Stimulated activated CD8-positive, alpha-beta memory T cell treated with anti-CD3 and anti-CD28 coated beads, Interleukin-15, amount 100 ng/mL, for 4 hours (primary cell): ENCODE measurements at places on chromosomes 2 and 18.

DNA sequence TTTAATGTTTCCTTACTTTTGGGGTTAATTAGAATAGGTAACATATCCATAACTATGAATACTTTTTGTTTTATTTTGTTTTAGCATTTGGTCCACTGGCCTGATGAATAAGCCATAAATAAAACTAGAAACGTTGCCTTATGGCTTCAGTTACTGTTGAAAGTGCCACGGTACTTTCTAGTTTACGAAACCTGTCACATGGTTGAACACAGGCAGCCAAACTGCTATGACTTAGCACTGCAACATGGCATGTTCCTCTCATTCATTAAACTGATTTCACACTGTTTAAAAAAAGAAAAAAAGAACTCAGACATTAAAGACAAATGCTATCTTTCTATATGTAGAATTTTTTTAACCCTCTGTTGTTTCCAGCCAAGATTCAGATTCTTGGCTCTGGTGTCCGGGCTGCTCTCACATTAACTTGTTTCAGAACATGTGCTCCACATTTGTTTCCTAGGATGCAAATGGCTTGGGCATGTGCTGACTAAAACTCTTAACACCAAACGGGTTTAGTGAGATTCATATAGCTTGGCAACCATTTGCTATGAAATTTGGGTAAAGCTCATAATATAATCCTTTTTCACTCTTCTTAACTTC is 323.9 kb upstream of the RND3 start:
- DNase-seq: no peak

DNA sequence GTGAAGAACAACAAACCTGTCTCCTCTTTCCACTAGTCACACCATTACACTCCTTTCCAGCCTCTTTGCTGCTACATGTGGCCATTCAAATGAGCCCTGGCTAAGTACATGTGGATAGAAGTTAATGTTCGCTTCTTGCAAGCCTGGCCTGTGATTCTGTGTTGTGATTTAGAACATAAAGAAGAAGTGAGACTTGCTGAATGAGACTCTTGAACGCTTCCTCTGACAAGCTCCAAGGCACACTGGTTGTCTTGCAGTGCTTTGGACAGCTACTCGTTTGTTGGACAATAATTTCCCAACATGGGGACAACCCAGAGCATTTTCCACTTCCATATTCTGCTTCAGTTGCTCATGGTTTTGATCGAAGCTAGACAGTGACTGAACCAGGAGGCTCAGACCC is 57.3 kb downstream of the CCDC74A start:
- no peak for DNase-seq

GRCh38 chr2:9347411-9347881 is 75.9 kb downstream of the ITGB1BP1 start:
- no peak for DNase-seq

DNA sequence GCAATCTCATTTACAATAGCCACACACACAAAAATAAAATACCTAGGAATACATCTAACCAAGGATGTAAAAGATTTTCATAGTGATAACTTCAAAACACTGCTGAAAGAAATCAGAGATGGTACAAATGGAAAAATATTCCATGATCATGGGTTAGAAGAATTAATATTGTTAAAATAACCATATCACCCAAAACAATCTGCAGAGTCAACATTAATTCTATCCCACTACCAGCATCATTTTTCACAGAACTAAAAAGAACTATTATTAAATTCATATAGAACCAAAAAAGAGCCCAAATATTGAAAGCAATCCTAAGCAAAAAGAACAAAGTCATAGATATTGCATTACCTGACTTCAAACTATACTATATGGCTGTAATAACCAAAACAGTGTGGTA is 50.4 kb downstream of the ZNF385B start:
- no peak for DNase-seq

DNA sequence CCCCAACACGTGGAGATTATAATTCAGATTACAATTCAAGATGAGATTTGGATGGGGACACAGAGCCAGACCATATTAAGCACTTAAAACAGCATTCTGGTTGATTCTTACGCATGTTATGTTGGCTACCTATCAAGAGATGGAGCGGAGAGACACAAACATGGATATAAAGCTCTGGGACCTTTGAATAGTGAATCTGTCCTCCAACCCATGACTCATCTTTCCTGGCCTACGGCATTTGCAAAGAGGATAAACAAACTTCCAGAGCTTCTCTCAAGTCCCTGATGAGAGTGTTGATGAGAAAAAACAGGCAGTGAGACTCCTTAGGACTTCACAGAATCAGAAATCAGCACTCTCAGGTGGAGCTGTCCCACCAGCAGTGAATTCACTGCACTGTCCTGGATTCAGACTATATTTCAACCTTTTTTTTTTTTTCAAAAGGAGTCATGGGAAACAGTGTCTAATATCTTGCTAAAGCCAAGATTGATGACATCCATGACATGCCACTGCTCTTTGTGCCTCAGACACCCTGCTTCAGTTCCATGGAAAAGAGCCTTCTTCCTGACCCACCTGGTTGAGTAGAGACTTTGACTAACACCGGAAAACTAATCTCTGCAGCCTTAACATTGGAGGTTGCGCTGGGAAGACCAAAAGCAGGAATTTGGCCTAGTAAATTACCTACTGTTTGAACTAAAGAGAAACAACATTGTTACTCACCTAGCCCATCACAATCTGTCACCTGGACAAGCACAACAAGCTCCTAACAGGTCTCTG is 62.1 kb upstream of the NPAS2 start:
- no peak for DNase-seq

DNA sequence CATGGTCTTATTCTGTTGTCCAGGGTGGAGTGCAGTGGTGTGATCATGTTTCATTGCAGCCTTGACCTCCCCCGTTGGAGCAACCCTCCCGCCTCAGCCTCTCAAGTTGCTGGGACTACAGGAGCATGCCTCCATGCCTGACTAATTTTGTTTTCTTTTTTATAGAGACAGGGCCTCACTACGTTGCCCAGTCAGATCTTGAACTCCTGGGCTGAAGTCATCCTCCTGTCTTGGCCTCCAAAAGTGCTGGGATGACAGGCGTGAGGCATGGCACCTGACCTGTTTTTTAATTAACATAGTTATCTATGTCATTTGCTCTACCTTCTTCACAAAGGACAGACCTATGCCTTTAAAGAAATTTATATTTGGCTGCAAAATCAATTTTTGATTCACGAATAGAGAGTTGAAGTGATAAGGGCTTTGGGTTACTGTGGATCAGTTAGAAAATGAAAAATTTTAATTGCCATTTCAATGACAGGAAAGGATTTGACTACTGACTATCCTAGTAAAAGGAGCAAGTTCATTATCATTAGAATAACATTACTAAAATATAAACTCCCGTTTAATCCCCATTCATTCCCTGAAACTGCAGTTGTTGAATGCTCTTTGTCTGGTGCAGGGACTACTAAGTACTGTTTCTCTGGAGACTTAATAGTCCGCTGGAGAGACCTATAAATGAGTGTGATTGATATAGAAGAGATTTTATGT is 3.7 kb downstream of the RNF138 start:
- no peak for DNase-seq
